OCI-LY7 (cell line): ENCODE measurements at places on chromosomes 11 and 22.

GRCh38 chr22:45866646-45867117, 110.3 kb downstream of the WNT7B start:
- no peak for DNase-seq

- no peak for DNase-seq
These were observed 86.5 kb upstream of the GALNT18 start for GRCh38 chr11:11708256-11708655.

DNA sequence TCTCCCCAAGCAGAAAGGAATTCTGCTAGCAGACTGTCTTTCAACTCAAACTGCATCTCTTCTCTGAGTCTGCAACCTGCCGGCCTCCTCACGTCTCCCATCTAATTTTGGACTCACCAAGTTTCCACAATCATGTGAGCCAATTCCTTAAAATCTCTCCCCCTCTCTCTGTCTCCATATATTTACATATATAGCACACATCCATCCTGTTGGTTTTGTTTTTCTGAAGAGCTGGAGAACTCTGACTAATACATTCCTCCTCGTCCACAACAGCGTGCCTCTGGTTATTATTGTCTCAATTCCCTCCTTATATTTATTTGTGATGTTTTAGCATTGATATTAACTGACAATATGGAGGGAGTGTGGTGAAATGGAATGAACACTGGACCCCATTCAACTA, 29.6 kb upstream of the FJX1 start:
- DNase-seq, result no peak

DNA sequence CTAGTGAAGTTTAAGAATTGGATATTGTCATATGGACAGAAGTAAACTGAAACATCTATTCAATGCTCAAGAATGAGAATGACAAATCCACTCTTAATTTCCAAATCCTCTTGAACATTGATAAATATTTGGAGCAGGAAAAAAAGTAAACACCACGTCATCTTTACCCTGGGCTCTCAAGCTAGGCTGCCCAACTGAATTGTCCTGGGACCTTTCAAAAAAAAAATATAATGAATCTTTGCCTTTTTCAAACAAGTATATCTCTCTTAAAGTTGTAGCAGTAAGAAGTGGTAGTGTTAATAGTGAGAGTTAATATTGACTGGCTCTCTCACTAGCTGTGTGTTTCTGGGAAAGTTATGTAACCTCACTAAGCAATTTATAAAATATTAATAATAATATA, 374.3 kb downstream of the LRRC4C start:
- no peak for DNase-seq

DNA sequence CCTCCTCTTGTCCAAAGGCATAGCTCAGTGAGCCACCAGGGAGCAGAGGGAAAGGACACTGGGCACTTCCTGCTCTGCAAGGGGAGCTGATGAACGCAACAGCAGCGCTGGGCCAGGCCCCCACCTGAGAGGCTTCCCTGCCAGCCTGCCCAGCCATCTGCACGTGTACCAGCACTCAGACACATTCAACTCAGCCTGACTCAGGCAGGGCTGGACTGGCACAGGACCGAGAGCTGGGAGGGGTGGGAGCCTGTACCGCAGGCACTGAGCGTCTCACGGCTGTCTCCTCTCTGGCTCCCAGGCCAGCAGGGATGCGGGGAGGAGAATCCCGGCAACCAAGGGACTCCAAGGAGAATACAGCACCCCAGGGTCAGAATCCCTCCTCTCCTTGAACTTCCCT, 411.8 kb downstream of the CTTN start:
- DNase-seq, result no peak

DNA sequence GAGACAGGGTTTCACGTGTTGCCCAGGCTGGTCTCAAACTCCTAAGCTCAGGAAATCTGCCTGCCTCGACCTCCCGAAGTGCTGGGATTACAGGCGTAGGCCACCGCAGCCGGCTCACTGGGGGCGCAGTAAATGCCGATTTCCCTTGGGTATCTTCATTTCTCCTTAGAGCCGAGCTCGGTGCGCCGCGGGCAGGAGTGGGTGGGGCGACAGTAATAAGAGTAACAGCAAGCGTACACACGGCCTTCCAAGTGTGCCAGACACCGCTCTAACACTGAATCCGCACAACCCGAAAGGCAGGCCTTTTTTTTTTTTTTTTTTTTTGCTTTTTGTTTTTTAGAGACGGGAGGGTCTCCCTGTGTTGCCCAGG, 500 bp upstream of the ADSL start:
- peak; percentile 69 for DNase-seq

DNA sequence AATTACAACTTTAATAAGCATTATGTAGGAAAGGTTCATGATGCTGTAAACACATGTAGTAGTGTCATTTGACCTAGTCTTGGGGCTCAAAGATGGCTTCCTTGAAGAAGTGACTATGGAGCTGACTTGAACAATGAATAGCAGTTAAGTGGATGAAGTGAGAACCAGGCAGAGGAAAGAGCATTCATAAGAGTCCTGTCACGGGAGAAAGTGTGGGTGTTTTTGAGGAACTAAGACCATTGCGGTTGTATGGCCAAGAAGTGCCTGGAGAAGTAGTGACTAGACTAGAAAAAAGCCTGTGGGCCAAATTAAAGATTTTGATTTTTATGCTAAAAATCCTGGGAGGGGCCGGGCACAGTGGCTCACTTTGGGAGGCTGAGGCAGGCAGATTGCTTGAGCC, 7.2 kb upstream of the IL18BP start:
- DNase-seq, result peak; percentile 49
